ENCODE measurements at places on chromosomes 12 and 14.

- DNase-seq: no peak
Observed at GRCh38 chr12:89073659-89074058, 278.6 kb downstream of the DUSP6 start.

- no peak for DNase-seq
Observed at GRCh38 chr12:53123578-53124351, 20.5 kb downstream of the SOAT2 start.

- DNase-seq: no peak
Observed at GRCh38 chr12:53324779-53325510, 3.5 kb upstream of the AAAS start.

DNA sequence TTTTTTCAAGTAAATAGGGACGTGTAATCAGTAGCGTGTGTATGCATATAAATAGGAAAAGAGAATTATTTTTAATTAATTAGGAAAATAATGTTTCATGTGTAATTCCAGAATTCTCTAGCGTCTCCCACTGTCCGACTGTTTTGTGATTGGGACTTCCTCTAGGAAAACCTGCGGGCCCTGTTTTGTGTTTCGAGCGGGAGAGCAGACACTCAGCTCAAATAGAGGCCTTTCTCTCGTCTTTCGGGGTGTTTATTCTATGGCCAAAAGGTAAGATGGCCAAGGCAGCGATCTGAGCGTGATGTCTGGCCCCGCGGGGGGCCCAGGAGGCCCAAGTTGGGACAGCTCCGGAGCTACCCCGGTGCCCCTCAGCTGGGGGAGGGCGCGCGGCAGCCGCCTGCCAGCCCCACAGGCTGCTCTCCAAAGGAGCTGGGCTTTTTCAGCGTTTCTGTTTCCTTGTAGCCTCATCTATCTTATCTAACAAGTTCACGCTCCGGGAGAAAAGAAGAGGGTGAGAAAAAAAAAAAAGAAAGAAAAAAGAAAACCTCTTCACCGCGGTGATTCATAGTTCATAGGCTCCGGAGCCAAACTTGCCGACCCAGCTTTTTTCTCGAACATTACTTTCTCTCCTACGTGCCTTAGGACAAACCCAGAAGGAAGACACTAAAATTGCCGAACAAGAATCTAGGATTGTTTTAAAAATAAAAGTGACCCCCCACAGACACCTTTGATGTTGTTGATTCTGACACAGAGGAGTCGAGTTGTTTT lies 7.5 kb upstream of the FOXG1 start:
- peak; percentile 19 for DNase-seq

DNA sequence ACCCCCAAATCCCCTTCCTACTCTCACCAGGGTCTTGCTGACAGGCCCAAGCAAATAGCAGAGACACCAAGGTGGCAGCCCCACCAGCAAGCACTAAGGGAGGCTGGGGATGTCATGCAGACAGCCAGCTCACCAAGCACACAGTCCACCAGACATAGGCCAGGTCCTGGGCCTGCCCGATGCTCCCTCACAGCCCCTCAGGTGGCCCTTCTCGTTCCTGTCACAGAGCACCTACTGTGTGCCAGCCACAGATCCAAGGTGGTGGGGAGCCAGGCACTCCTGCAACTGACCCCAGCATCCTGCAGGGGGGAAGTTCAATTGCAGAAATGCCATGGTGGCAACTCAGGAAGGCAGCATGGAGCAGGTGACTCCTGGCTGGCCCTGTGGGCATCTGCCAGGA lies 60.5 kb upstream of the PNMA1 start:
- no peak for DNase-seq

GRCh38 chr12:87812030-87812429 lies 217.2 kb downstream of the C12orf50 start:
- DNase-seq: no peak

GRCh38 chr12:63897931-63898330 lies 53.4 kb downstream of the SRGAP1 start:
- no peak for DNase-seq

- no peak for DNase-seq
Observed at GRCh38 chr12:76518699-76519098, 40.9 kb downstream of the OSBPL8 start.

- DNase-seq: no peak
Observed at GRCh38 chr12:40123496-40123895, 17.6 kb upstream of the SLC2A13 start.

GRCh38 chr12:128644664-128645296 lies 179.0 kb downstream of the SLC15A4 start:
- peak; percentile 10 for DNase-seq

DNA sequence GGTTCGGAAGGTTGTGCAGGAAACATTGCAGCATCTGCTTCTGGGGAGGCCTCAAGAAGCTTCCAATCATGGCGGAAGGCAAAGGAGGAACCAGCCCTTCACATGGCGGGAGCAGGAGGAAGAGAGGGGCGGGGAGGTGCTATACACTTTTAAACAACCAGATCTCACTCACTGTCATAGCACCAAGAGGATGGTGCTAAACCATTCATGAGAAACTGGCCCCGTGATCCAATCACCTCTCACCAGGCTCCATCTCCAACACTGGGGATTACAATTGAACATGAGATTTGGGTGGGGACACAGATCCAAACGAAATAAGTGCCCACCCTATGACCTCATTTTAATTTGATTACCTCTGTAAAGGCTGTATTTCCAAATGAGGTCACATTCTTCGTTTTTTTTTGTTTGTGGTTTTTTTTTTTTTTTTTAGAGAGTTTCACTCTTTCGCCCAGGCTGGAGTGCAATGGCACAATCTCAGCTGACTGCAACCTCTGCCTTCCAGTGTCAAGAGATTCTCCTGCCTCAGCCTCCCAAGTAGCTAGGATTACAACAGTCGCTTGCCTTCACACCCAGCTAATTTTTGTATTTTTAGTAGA lies 11.4 kb upstream of the ORAI1 start:
- no peak for DNase-seq

GRCh38 chr12:1318327-1319031 lies 275.9 kb downstream of the FBXL14 start:
- DNase-seq: no peak

DNA sequence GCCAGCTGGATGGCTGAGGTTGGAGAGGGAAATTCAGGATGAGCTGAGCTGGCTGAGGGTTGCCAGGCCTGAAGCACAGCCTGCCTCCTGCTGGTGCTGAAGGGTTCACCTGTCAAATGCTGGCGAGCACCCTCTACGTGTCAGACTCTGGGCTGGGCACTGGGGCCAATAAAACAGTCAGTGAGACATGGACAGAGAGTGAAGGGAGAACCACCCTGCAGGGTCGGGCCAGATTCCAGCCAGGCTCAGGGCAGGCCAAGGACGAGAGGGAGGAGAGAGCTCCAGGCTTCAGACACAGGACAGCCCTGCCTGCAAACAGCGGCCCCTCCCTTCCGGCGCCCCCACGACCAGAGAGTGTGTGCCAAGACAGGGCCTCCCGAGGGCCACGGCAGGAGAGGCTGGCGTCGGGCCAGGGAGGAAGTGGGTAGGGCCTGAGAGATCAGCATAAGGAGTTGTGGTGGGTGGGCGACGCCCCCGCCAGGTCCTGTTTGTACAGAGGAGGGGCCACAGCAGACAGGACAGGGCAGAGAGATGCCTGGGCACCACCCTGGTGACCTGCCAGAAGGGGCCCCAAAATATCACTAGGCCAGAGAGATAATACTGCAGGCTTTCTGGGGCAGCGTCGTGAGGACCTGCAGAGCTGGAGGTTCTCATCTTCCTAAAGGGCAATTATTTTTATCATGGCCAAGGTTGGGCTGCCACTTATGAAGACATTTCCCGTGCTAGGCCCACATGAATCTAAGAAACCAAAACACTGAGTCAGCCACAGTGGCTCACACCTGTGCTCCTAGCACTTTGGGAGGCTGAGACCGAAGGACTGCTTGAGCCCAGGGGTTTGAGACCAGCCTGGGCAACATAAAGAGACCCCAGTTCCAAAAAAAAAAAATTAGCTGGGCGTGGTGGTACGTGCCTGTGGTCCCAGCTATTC lies 73.1 kb upstream of the GPR68 start:
- DNase-seq: no peak

DNA sequence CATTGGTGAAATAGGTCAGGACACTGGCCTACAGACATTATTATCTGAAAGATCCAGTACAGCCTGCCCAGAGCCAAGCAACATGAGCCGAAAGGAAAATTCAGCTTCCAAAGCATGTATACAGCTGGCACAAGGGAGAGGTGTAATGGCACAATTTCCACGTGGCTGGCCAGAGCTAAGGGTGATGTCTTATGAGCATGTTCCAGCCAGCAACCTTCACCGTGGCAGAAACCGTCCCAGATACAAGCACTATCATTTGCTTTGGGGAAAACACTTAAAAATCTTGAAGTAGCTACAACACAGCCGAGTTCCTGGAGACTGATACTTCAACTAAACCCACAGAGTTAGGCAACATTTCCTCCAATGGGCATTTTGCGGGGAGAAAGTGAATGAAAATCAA lies 44.5 kb downstream of the CORO1C start:
- no peak for DNase-seq

GRCh38 chr14:96176811-96177211 lies 27.8 kb upstream of the BDKRB2 start:
- no peak for DNase-seq

- DNase-seq: no peak
Observed at GRCh38 chr12:48601013-48601756, 31.3 kb upstream of the LALBA start.

DNA sequence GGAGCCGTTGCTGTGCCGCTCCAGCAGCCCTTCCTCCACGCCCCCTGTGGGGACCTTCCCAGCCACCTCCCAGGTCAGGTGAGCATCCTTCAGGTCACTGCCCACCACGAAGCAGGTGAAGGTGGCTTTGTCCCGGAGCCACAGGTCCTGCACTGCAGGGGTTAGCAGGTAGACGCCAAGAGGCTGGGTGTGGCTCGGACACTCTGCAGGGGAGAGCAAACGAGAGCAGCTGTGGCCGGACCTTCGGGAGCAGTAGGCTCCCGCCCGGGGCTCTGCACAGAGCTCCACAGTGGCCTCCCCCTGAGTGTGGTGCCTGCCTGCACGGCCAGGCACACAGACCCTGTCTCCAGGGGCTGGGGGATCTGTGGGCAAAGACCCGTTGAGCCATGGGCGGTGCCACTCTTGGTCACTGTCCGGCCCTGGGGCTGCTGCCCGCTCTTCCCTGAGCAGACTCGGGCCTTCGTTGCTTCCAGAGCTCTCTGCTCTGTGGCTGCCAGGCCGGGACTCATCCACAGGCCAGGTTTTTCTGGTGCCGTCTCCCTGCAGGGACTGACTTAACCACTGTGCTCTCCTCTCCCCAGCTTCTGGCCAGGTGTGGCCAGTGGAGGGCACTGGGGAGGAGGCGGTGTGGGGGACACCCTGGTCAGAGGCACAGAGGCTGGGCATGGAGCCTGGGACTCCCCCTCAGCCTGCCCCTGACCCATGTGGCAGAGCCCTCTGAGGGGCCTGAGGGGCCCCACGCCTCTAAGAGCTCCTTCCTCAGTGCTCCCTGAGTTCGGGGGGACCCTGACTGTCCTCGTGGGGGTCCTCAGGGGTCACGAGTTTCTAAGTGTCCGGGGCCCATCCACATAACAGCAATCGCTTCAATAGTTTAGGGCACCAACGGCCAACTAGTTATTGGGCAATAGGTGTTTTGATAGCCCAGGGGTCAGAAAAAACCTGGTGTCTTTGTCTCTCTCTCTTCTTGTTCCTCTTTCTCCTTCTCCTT lies 314.9 kb downstream of the TMEM121 start:
- DNase-seq: no peak

GRCh38 chr14:67680941-67681340 lies 6.5 kb upstream of the VTI1B start:
- no peak for DNase-seq

All from anterior cingulate cortex (tissue), 58 donors.